ENCODE measurements at places on chromosomes 6 and 20.

DNA sequence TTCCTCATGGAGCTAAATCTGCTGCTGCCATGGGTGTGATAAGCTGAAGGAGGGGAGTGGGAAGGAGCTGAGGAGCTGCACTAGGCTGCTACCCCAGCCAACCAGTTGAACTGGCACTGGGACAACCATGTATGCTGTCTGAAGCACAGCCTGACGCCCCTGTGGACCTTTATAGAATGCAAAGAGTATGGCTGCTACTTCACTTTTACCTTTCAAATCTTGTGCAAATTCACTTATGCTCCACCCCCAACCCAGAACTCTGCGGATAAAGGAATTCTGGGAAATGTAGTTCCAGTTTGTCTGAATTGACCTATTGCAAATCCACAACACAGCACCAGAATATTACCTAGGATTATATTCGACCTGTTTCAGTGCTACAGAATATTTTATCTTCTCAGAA, 217.4 kb upstream of the SLC35B3 start:
- DNase-seq: no peak

- DNase-seq: no peak
These were observed 10.9 kb downstream of the ZNF217 start for GRCh38 chr20:53582574-53583351.

DNA sequence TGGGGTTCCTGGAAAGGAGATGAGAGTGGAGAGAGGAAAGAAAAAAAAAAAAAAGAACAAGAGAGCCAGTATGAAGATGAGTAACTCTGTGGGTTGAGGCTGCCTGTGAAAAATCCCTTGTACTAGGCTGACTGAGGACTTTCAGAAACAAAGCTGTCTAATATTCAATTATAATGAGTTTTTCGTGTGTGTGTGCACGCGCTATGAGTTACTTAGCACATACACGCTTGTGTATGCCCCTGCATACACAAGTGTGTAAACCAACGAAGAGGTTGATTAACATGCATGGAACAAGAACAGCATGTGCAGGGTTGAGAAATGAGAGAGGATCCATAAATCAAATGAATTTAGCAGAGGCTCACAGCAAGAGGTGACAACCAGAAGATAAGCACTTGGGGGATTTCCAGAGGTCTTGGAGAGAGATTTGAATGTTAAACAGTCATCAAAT, 4.8 kb upstream of the RBPJL start:
- no peak for DNase-seq

- no peak for DNase-seq
These were observed 651.6 kb upstream of the MARCKS start for GRCh38 chr6:113205553-113205952.

- DNase-seq: no peak
These were observed 14.2 kb downstream of the FAM83B start for GRCh38 chr6:54860739-54861138.

GRCh38 chr6:57019434-57019833, 27.1 kb upstream of the KIAA1586 start:
- no peak for DNase-seq

- DNase-seq: no peak
These were observed 100.6 kb downstream of the SOX4 start for GRCh38 chr6:21694168-21694567.
